ENCODE measurements at places on chromosomes 13 and 19.

GRCh38 chr19:31348481-31349159, 616 bp downstream of the TSHZ3 start:
- DNase-seq: peak; percentile 26

- DNase-seq: peak; percentile 92
These were observed 7.9 kb downstream of the MLLT1 start for GRCh38 chr19:6271721-6272410.

GRCh38 chr19:43639519-43640423, at the start of gene CADM4:
CADM4 (minus strand) TSS chr19:43639850; CDS start chr19:43639790, 60 bp downstream.
- no peak for DNase-seq

- peak; percentile 26 for DNase-seq
These were observed 693 bp downstream of the XPO4 start for GRCh38 chr13:20901668-20902437.

DNA sequence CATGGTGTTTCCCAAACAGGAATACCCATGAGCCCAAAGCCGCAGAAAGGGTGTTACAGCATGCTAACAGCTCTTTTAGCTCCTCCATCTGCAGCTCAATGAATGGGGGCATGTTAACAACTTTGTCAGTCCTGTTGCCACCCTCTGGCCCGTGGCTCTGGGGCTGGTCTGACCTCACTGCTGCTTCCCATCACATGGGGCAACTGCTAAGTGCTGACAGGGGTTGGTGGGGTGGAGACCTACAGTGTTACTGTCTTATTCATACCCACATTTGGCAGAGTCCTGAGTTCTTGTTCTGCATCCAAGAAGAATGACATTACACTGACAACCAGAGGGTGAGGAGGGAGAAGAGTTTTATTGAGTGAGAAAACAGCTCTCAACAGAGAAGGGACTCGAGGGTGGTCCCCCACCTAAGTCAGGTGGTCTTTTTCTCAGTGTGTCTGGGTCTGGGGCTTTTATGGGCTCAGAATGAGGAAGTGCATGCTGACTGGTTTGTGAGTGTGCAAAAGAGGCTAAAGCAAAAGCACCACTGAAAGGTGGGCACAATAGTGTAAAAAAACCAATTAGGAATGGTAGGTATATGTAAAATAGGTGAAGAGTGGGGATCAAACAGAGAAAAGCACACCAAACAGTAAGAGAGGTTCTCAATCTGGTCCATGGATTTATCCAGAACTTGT, 1952.0 kb upstream of the PCDH20 start:
- no peak for DNase-seq

GRCh38 chr19:38211151-38211591, 12.9 kb downstream of the DPF1 start:
- DNase-seq: no peak

GRCh38 chr19:51686171-51686570, 7.0 kb upstream of the SPACA6 start:
- DNase-seq: no peak

- no peak for DNase-seq
These were observed 256.9 kb downstream of the TEX29 start for GRCh38 chr13:111577208-111577828.

GRCh38 chr13:44932850-44933251, 56.4 kb downstream of the NUFIP1 start:
- DNase-seq: peak; percentile 92

GRCh38 chr19:52270266-52270885, 989 bp downstream of the ZNF766 start:
- no peak for DNase-seq

- DNase-seq: no peak
These were observed 3.8 kb downstream of the SBSN start for GRCh38 chr19:35524181-35524837.

DNA sequence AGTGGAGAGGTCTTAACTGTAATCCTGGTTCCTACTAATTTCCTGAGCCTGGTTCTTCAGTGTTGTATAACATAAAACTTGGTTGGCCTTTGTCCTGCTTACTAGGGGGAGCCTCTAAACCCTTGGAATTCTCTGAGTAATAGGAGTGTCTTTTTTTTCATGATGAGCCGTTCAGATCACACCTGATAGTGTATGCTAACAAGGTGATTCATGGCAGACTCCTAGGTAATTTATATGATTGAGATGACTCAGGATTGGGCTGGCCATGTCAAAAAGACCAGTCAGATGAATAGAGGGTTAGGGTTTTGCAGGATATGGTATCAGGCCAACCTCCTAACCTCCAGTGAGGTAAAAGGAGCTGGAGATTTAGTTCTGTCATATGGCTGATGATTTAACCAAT, 135.8 kb upstream of the KLF12 start:
- DNase-seq: no peak

DNA sequence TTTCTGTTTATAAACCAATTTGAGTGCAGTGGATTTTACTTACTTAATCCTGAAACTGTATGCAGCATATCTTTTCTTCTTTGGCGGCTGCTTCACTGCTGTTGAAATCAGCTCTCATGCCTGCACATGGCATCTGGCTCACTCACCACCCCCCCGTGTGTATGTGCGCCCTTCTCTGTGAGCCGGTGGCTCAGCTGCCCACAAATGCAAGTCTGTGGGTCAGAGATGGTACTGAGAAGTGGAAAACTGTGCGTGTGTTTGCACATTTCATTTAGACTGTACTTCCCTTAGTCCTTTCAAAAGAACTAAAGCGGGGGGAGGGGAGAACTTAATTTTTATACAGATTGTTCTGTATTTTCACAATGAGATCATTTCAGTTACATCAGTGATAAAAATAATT, 307.6 kb downstream of the SHISA2 start:
- DNase-seq: no peak

All from fibroblast of pulmonary artery (primary cell).